ENCODE measurements at places on chromosomes 2 and 18.

GRCh38 chr2:100265226-100265625, 57.1 kb downstream of the LONRF2 start:
- no peak for DNase-seq

DNA sequence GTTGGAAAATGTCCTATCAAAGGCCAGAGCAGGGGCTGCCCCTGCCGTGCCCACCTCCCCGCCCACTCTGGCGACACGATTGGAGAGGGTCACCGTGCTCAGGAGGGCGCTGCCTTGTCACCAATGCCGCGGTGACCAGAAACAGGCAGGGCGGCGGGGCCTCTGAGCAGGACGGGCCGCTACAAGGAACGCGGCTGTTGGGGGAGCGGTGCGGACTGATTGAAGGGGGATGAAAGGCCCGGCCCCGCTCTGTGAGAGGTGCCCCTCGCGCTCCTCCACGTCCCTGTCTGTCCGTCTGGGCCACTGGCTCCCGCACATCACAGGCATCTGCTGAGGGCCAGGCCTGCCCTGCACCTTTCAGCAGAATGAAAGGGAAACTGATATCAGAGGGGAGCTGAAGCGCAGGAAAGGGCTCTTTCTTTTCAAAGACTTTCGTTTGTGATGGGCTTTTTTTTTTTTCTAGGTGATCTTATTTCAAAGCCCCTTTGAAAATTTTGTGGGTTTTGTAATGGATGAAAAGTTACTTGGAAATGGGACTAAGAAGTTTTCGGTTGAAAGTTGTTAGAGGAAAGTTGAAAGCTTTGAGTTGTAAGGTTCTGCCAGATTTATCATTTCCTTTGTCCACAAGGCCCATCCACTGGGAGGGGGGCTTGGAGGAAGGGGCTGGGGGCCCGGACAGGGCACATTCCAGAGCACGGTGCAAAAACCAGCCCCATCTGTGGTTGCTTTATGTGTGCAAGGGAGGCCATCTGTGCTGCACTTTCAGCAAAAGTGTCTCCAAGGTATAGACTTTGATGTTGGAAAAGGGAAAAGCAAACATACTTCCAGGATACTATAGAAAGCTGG, 244.2 kb downstream of the KLHL29 start:
- no peak for DNase-seq

DNA sequence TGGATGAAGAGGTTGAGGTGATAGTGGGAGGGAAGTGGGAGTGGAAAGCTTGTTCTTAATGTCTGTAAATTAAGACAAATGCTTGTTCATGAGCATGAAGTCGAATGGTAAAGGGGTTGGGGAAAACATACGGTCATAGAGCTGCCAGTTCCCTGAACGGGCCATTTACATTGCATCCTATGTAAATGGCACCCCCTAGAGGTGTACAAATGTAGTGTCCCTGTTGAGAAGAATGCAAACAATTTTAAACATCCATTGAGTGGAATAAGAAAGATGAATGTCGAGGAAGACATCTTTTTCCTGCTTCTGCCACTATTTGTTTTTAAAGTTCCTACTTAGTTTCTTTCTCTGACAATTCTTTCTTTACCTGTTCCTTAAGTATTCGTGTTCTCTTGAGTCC, 155.7 kb downstream of the RDH14 start:
- DNase-seq = no peak

DNA sequence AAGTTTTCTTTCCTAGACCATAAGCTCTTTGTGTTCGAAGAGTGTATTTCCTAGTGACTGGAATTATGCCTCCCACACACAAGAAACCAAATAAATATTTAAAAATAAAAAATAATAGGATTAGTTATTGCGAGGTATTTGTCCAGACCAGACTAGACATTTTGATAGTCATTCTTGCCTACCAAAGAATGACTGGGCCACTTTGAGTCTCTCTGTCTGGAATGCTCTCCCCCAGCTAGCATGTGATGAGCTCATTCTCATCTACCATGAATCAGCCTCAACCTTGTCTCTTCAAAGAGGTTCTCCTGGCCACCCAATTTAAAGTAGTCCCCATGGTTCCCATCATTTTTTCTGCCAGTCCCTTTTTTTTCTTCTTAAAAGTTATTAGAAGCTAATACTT, 13.9 kb upstream of the DSC1 start:
- DNase-seq = no peak

GRCh38 chr2:21006423-21007128, 37.3 kb downstream of the APOB start:
- DNase-seq = no peak

- DNase-seq = no peak
Observed at GRCh38 chr18:22691946-22692710, 241.0 kb upstream of the RBBP8 start.

DNA sequence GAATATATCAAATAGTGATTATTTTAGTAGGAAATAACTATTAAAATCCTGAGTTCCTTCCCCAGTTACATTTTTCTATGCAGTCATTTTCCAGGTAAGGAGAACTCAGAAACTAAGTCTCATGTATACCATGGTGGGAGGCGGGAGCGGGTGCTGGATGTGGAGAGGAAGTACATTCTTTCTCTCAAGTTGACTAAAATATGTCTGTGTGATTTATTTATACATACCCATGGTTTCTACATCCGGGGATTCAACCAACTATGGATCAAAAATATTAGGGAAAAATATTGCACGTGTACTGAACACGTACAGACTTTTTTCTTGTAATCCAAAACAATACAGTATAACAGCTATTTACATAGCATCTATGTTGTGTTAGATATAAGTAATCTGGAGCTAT, 6.8 kb downstream of the ZCCHC2 start:
- DNase-seq = no peak

DNA sequence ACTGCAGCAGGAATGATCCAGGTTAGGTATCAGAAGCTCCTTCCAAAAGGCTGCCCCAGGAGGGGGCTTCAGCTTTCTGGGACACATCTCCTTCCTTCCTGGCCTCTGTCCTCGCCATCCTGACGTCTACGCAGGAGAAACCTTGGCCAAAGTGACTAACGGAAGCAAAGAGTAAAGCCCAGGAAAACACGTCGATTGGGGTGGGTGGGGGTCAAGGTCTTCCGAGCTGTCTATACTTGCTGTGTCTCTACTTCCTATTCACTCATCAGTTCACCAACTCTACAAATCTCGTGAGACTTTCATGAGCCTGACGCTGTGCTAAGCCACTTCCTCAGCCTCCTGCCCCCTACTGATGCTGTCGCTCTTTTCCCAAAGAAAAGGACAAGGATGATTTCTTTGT, 212.6 kb downstream of the TNS1 start:
- peak; percentile 37 for DNase-seq

- DNase-seq = no peak
Observed at GRCh38 chr18:34918856-34919255, 122.4 kb upstream of the MAPRE2 start.

DNA sequence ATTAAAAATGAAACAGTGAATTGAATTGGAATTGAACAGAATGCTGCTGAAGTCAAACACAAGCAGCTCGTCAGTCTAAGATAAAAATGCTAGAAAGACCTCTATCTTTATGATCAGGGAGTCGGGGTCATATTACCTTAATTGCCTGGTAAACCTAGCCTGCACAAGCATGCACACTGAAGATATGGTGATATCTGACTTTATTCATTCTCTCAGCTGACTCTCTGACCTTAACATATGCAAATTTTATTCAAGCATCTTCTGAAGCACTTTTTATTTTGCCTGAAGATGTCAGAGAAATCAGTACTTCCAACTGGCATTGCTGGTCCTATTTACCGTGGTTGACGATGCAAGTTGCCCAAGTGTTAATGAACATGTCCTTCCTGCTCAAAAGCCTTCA, 56.4 kb downstream of the DNER start:
- no peak for DNase-seq

- DNase-seq = no peak
Observed at GRCh38 chr2:15788455-15788829, 151.9 kb upstream of the MYCN start.

DNA sequence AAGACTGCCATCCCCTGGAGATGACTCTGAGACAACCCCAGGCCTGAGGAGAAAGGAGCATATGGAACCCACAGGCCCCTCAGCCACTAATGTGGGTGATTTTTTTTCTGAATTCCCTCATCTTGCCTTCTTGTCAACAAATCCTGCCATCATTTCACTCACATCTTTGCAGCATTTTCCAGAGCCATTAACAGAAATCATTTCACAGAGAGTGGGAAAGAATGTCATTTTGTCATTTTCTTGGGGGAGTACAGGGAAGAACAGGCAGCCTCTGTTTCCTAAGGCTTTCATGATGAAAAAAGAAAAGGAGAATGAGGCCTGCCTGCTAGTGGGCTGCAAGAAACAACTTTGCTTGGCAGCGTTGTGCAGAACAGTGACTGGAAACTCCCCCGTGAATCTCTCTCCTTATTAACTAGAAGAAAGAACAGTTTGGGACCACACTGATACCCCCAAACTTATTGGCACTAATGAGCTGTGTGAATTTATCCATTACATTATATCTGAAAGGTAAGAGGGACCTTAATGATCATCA, 1464.6 kb upstream of the CELF4 start:
- no peak for DNase-seq

- no peak for DNase-seq
Observed at GRCh38 chr18:46578987-46579386, 78.0 kb downstream of the LOXHD1 start.

- DNase-seq = no peak
Observed at GRCh38 chr2:227932403-227932802, 61.0 kb downstream of the DAW1 start.

- no peak for DNase-seq
Observed at GRCh38 chr18:2572171-2572569, 813 bp downstream of the NDC80 start.

- DNase-seq = no peak
Observed at GRCh38 chr18:3044931-3045698, 32.2 kb upstream of the LPIN2 start.

DNA sequence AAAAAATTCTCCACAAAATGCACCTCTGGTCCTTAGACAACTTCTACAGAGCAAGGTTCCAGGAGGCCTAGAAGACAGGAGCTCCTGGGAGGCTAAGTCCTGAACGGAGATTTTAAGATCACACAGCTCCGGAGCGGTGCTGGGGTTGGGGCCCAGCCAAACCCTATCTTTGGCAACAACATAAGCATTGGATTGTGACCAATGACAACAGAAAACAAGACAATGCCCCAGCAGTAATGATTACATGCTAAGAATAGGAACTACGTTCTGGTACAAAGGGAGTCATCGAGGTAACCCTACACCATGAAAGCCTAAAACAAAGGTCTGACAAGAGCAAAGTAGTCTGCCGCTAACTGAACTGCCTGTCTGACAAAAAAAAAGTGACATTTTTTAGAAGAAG, 171.2 kb downstream of the CMPK2 start:
- no peak for DNase-seq

- DNase-seq = no peak
Observed at GRCh38 chr2:105779394-105779793, 34.7 kb downstream of the NCK2 start.

GRCh38 chr2:10619643-10620042, 70.1 kb downstream of the NOL10 start:
- DNase-seq = no peak

GRCh38 chr2:190978389-190979053, 35.5 kb downstream of the STAT1 start:
- no peak for DNase-seq

DNA sequence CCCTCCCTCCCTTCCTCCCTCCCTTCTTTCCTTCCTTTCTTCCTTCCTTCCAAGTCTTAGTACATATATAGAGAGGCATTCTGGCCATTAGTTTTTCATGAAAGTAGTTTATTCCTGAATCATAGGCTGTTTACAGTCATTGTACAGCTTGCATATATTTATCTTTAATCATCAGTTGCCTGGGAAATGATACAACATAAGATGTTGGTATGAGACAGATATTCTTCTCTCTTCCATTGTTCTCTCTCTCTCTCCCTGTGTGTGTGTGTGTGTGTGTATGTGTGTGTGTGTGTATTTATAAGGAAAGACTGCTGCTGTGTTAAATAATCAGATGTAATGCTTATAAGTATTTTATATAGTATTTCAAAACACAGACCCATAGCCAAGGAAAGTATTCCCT, 289.8 kb upstream of the UBE2E3 start:
- DNase-seq = no peak

GRCh38 chr2:96579422-96579821, 42.9 kb downstream of the ARID5A start:
- no peak for DNase-seq

GRCh38 chr2:108910011-108910431, 79.0 kb downstream of the EDAR start:
- DNase-seq = no peak

DNA sequence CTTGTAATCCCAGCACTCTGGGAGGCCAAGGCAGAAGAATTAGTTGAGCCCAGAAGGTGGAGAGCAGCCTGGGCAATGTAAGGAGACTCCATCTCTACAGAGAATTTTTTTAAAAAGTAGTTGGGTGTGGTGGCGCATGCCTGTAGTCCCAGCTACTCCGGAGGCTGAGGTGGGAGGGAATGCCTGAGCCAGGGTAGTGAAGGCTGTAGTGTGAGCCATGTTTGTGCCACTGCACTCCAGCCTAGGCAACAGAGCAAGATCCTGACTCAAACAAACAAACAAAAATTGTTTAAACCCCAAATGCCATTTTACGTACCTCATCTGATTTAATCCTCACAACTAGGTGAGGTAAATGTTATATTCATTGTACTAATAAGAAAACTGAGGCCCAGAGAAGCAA, 38.2 kb downstream of the LPIN2 start:
- no peak for DNase-seq

GRCh38 chr2:158928515-158928914, 39.9 kb upstream of the TANC1 start:
- no peak for DNase-seq

DNA sequence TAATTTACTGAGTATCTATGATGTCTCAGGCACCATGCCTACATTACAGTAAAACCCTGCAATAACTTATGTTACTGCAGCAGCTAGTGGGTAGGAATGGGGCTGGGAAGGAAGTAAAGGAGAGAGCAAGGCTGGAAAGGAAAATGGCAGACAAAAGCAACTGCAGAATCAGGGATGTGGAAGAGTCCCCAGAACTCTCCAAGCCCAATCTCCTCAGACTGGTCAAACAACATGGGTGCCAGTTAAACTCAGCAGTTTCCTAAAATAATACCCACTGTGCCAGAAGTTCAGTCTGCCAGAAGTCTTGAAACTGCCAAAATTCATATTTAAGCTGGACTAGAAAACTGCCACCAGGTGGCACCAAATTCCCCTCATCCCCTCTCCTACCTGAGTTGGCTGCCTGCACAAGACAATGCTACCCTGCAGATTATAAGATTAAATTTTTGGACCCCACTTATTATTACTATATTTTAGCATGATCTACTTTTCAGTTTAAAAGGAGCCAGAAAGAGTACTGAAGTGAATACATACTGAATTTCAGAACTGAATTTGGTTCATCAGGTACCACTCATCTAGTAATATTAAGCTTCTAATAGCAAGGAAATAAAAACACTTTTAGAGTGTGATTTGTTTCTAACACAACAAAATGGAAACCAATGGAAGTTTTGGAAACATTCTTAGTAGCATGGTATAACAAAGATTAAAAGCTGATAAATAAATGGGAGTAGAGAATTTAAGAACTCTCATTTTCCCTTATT, 86.8 kb upstream of the DNER start:
- DNase-seq = peak; percentile 70

GRCh38 chr2:15943378-15944280, 3.3 kb downstream of the MYCN start:
- peak; percentile 59 for DNase-seq

Measured in naive thymus-derived CD4-positive, alpha-beta T cell (primary cell).